ENCODE measurements at places on chromosomes 3 and 15.

- no peak for DNase-seq
These were observed 104.2 kb downstream of the MYH15 start for GRCh38 chr3:108406063-108406660.

DNA sequence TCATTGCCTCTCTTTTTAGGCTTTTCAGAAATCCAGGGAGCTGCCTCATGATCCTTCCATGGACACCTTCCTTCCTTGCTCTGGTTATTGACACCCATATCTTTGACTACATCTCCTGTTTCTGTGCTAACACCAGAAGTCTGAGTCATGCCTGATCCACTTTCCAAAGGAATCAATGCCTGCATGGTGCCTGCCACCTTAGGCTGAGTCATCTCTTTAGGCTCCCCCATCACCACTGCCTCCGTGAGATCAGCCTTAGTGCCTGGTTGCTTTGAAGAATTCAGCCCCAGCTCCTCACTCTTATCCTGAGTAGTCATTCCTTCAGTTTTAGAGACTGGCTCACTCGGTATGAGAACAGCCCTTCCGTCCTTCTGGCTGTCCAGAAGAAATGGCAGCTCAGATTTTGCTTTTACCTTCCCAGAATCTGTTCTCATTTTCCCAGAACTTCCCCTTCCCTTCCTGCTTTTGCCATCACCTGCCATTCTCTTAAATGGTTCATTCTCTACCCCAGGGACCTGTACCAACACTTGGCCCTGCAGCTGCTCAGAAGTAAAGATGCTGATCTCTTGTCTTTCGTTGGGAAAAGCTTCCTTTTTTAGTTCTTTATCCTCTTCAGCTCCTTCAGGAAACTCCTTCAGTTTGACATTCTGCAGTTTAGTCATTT, 105.3 kb downstream of the MAP4 start:
- DNase-seq: peak; percentile 58

DNA sequence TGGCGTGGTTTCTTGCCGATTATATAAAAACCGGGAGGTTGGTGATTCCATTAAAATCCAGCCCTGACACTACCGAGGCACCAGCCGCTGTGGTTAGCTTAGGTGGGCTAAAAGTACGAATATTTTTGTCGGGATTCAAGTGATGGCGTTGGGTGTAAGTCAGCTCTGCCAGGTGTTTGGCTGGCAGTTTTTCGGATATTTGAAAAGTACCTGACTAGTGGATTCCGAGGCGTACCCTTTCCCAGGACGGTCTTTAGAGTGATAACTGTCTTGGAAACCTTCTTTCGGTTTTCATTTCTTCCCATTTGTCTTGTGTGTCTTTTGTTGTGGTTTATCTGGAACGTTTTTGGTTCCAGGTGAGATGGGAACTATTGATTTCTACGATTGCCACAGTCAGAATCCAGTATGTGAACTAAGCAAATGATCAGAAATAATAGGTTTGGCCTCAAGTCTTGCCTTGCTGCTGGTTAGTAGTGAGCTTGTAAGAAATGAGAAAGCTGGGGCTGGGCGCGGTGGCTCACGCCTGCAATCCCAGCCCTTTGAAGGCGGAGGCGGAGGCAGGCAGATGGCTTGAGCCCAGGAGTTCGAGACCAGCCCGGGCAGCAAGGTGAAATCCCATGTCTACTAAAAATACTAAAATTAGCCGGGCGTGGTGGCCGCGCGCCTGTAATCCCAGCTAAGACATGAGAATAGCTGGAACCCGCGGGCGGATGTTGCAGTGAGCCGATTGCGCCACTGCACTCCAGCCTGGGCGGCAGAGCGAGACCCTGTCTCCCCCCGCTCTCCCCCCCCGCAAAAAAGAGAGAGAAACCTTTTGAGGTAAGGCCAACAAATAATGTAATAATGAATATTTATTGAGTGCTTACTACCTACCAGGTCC, 1.4 kb downstream of the FYTTD1 start:
- no peak for DNase-seq

DNA sequence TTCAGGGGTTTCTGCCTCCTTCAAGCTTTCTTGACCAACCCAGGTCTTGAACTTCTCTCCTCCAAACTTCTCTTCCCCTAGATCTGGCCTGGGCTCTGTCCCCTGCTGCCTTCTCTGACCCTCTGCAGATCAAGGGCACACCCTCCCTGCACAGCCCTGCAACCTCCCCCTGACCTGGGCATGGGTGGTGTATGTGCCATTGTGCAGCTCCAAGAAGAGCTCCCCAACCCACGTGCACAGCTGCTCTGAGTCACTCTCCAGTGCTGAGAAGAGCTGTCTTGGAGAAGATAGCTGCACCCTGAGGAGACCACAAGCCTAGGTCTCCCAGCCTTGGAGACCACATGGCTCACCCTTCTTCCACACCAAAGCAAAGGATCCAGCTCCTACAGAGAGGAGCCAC, 8.0 kb downstream of the MAN2C1 start:
- no peak for DNase-seq

- no peak for DNase-seq
These were observed 366.8 kb downstream of the ZIC1 start for GRCh38 chr3:147775816-147776530.

GRCh38 chr3:55647670-55648069, 160.6 kb upstream of the WNT5A start:
- no peak for DNase-seq

DNA sequence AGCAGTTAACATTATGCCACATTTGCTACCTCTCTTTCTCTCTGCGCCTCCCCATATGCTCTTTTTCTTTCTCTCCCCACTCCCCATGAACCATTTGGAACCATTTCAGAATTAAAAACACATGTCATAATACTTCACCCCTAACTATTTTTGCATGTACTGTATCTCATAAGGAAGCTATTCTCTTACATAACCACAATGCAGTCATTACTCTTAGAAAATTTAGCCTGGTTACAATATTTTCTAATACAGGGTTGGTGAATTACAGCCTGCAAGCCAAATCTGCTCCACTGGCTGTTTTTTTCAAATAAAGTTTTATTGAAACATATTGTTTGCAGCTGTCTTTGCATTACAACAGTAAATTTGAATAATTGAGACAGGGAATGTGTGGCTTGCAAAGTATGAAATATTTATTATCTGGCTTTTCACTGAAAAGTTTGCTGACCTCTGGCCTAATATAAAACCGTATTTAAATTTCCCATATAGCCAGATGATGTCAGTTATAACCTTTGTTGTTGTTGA, 62.8 kb downstream of the SGO1 start:
- DNase-seq: no peak

- no peak for DNase-seq
These were observed 57.0 kb downstream of the CD200 start for GRCh38 chr3:112389961-112390360.

GRCh38 chr15:100339999-100340398, 1.8 kb downstream of the ADAMTS17 start:
- no peak for DNase-seq

GRCh38 chr3:58077596-58078285, 69.5 kb downstream of the FLNB start:
- no peak for DNase-seq

DNA sequence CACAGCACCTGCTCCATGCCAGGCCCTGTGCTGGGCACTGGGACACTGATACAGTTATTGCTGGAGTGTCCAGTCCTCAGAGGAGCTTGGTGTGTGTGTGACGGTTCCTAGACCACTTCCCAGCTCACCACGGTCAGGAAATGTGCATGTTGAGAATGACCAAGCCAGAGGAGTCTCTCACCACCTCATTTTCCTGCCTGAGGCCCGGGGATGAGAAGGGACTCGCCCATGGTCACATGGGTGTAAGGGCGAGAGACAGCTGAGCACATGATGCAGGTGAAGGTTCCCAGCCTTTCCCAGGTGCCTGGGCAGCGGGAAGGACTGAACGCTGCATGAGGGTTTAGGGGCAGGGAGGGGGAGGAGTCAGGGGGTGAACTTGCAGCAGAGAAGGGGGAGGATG, 180.9 kb upstream of the TLE3 start:
- peak; percentile 38 for DNase-seq

DNA sequence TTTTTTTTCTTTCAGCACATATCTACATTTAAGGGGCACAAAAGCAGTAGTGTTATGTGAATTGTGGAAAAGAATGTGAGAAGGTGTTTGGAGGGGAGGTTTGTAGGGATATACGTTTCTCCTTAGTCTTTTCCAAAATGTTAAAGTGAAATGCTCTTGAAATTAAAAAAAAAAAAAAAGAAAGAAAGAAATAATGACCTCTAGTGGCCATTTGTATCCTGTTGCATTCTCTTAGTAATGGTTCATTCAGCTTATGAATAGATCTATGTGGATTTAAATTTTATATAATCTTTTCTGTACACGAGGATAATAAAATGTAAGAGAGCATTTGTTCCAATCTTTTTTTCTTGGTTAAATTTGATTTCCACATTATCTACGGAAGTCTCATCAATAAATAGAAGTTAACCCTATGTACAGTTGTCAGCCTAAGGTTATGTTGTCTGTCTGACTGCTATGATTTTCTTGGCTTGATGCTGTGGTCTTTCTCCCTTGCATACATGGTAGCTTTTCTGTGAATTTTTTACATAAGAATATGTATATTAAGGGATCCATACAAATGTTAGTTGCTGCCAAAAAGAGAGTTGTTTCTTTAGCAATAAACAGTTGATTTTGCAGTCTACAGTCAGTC, 1.7 kb downstream of the P2RY13 start:
- no peak for DNase-seq

GRCh38 chr15:82554849-82555248, 14.6 kb upstream of the RPS17 start:
- no peak for DNase-seq

DNA sequence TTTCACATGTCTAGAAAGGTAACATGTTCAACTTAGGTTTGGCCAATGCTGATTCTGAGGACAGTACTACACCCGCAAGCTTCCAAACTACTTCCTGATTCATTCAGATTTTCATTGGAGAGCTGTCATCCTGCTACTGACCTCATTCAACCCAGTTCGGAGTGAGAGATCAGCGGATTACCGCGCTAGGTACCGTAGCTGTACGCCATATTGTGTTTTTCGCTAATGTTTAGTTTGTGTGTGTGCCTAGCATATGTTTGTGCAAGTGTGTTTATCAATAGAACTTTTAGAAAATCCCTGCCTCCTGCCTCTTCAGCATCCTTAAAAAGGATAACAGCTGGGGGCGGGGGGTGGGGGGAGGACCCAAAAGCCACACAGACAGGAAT, 1.1 kb downstream of the ZBTB20 start:
- DNase-seq: no peak
